Brain pericyte (primary cell): ENCODE measurements at places on chromosomes 4 and X.

DNA sequence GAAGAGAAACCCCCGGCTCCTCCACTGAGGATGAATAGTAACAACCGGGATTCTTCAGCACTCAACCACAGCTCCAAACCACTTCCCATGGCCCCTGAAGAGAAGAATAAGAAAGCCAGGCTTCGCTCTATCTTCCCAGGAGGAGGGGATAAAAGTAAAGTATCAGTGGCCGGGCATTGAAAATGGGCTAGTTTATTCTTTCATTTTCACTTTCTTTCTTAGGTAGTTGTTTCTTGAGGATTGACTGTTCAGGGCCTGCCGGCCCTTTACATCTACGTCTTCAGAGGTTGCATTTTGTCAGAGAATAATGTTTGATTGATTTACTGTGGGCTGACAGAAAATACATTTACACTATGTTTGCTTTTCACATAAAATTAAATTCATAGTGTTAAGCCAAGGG lies 27.1 kb downstream of the PAK3 start:
- no peak for DNase-seq

DNA sequence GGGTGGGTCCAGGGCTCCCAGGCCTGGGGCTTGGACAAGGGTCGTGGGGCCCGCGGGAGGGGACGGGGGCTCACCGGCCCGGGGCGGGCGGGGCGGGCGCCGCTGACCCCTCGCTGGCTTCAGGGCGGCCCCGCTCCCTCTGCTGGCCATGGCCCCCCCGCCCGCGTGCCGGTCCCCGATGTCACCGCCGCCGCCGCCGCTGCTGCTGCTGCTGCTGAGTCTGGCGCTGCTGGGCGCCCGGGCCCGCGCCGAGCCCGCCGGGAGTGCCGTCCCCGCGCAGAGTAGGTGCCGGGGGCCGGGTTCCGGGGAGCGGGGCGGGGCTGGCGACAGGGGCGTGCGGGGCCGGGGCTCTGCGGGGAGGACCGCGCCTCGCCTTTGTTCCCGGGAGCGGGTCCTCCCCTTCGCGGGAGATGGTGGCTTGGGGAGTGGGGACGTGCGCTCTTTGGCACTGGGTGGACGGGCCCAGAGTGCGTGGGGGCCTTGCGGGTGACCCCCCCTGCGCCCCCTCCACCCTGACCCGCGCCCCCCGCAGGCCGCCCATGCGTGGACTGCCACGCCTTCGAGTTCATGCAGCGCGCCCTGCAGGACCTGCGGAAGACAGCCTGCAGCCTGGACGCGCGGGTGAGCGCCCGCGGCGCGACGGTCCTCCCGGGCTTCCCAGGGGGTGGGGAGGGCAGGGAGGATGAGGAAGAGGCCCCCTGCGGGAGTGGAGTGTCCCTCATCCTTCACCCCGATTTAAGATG lies 16.8 kb upstream of the NAT8L start:
- no peak for DNase-seq

GRCh38 chrX:48578661-48579128 lies 4.4 kb downstream of the RBM3 start:
- DNase-seq = no peak

DNA sequence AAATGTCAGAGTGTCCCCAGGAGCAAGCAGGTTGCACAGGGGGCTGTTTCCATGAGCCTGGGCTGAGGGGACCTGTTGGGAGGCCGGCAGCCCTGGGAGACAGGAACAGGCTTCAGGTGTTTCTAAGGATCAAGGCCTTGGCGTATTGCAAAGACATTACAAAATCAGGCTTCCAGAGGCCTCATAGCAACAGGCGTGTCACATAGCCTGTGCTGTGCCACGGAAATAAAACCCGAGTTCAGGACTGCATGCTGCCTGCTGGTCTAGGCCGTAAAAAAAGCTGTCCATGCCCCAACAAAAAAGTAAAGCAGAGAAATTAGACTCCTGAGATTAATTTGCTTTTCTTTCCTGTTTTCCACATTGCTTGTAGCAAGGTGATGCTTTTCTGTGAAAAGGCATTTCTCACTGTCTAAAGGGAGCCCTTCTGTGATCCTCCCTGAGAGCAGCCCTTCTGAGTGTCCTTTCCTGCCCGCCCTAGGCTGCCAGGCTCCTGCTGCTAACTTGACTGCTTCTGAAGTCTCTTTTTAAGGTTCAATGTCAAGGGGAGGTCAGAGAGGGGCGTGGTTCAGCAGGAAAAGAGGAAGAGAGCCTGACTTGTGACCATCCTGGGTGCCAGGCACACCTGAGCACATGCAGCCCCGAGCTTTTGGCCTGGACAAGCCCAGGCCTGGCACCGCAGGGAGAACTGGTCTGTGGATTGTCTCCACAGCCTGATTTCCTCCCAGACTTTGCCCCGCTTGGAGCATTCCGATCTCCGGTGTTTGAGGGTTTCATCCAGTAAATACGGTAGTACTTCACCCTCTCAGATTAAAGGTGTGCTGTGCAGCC lies 21.3 kb downstream of the SHROOM2 start:
- DNase-seq = no peak

- no peak for DNase-seq
These were observed 455.1 kb downstream of the PACRGL start for GRCh38 chr4:21155367-21155766.

GRCh38 chr4:144298519-144298918 lies 158.0 kb upstream of the GYPA start:
- DNase-seq = no peak

GRCh38 chrX:54181202-54181953 lies 1.7 kb downstream of the FAM120C start:
- DNase-seq = no peak

- no peak for DNase-seq
These were observed 19.7 kb downstream of the KIT start for GRCh38 chr4:54677416-54677815.

DNA sequence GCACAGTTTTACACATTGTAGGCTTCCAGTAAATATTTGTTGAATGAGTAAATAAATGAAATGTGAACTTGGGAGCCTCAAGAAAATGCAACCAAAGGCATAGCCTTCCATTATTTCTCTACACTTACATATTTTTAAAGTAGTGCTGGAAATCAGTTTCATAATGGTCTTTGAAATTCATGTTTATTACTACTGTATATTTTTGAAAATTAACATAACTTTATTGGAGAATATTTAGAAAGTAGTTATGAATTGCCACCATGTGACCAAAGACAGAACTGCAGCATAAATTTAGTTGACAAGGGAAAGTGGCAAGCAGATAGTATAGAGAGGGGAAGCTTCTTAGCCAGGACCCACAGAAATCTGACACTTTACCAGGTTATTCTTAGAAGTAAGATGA lies 6.4 kb downstream of the TCEAL8 start:
- DNase-seq = no peak

DNA sequence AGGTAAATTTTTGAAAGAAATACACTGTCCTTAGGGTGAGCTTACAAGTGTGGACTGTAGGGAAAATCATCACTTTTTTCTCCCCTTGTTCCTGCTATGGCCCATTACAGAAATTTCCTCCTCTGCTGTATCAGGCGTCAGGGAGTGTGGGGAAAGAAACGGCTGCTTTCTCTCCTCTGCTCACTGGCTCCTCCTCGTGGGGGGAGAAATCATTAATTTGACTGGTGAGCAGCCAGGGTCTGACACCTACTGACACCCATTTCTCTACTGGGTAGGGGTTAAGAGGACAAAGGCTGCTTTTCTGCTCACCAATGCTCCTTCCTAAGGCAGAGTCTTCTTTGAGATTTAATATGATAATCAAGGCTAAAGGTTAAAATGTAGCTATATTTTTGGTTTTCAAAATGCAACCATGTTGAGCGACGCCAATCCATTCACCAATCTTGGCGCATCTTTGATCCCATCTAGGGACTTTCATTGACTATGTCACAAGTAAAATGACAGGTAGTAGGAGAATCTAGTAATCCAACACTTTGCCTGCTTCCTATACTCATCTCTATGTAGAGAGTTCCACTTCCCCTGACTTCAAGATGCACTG lies 25.1 kb downstream of the SETD7 start:
- no peak for DNase-seq

GRCh38 chrX:110131031-110131430 lies 128.1 kb downstream of the TMEM164 start:
- no peak for DNase-seq
